NCI-H226 (cell line): ENCODE measurements at places on chromosomes 6 and 20.

GRCh38 chr20:1478566-1478965, 11.9 kb upstream of the NSFL1C start:
- peak; percentile 63 for DNase-seq

GRCh38 chr20:12965212-12965869, 43.4 kb upstream of the SPTLC3 start:
- no peak for DNase-seq

DNA sequence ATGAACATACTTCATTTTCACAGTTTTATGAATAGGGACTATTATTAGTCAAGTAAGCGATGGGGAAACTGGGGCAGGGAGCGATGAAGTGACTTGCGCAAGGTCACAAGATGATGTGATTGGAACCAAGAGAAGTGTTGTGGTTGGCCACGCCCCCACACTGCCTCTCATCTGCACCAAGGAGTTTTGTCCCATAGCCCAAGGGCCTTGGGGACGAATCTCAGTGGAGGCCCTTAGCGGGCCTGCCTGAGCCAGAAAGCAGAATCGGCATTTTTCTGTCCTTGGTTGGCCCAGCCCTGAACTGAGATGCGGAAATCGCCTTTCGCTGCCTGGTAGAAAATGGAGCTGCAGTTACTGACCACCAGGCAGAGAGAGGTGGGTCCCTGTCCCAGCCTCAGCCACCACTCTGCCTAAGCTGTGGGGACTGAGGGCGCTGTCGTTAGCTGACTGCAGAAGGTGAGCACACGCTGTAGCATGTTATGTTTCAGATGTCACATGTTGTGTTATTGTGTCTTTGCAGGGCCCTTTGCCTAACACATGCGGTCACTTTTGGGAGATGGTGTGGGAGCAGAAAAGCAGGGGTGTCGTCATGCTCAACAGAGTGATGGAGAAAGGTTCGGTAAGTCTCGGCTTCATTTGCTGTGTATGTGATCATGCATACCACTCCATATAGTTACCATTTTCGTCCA, 57.8 kb downstream of the PTPN1 start:
- no peak for DNase-seq

GRCh38 chr6:132872923-132873322, 58.6 kb downstream of the RPS12 start:
- DNase-seq, result no peak
